ENCODE measurements at places on chromosomes 4 and X.

DNA sequence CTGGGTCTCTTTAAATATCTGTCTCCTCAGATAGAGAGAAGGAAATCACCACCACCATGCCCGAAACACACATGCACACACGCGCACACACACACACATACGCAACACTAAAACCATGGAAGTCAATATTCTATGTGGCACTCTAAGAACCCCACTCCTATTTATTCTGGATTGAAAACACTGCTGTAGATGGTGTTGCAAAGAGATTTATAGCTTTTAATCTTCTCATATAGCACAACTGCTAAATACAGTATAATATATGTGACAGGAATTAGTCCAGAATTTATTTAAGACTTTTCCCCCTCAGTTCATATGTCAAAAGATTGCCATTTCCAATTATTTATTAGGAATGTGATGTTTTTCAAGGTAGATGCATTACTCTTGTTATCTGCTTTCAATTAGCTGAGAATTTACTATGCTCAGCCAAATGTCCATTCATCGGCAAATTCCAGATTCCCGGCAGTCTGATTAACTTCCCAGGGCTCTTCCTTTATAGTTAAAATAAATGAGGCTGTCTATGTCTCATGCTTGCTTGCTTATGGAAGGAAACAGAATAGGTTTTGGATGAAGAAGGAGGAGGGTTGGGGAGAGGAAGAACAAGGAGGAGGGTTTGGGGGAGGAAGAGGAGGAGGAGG lies 115.4 kb upstream of the NDP start:
- no peak for DNase-seq

DNA sequence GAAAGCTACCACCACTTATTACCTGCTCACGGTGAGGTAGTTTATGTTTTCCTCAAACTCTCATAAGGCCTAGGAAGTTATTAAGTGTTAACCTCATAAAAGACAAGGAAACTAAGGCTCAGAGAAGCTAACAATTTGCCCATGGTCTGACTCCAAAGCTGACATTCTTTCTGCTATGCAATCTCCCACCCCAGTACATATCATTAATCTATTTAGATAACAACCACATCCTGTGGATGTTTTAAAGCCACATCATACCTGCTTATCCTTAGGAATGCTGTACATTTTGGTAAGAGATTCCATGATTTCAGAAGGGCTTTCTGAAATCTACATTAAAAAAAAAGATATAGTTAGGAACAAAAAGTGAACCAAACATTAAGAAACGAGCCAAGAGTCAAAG lies 55.4 kb downstream of the HUWE1 start:
- DNase-seq: no peak

- no peak for DNase-seq
These were observed 30.4 kb upstream of the QRFPR start for GRCh38 chr4:121411151-121411744.

DNA sequence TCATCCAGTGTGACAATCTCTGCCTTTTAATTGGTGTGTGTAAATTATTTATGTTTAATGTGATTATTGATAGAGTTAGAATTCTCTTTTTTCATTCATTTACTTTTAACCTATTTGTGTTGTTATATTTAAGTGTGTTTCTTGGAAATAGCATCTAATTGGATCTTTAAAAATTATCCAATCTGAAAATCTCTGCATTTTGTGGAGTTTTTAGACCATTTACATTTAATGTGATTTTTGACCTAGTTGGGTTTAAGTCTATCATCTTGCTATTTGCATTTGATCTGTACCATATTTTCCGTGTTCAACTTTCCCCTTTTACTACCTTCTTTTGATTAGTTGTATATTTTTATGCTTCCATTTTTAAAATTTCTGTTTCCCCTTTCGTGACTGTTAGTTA lies 71.3 kb downstream of the TENM3 start:
- DNase-seq: no peak

- DNase-seq: no peak
These were observed 563.4 kb upstream of the TENM3 start for GRCh38 chr4:181679754-181680153.

DNA sequence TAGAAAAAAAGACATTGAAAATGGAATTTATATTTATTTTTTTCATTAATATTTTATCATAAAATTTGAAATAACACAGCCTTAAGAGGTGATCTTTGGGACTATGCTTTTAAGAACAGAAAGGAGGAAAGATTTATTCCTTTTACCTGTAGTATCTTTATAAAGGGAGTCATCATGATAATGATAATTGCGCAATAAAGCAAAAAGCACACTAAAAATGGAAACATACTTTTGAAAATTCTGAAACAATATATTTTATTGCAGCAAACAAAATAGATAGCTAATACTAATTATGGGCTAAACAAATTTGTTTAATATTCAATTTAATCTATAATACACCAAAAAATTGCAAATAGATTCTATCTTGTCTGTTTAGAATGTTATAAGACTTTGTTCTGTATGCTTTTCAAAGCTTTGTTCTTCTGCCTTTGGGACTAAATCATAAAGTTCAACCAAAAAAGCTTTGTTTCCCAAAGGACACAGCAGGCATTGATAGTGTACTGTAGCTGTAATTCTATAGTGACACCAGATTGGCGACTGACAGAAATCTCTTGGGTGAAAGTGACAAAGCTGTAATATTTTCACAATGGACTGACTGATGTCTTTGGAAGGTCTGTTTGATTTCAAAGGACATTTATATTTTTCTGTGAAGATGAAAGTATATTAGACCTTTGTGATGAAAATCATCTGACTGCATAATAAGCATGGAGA lies 2156.6 kb upstream of the TENM3 start:
- DNase-seq: no peak

DNA sequence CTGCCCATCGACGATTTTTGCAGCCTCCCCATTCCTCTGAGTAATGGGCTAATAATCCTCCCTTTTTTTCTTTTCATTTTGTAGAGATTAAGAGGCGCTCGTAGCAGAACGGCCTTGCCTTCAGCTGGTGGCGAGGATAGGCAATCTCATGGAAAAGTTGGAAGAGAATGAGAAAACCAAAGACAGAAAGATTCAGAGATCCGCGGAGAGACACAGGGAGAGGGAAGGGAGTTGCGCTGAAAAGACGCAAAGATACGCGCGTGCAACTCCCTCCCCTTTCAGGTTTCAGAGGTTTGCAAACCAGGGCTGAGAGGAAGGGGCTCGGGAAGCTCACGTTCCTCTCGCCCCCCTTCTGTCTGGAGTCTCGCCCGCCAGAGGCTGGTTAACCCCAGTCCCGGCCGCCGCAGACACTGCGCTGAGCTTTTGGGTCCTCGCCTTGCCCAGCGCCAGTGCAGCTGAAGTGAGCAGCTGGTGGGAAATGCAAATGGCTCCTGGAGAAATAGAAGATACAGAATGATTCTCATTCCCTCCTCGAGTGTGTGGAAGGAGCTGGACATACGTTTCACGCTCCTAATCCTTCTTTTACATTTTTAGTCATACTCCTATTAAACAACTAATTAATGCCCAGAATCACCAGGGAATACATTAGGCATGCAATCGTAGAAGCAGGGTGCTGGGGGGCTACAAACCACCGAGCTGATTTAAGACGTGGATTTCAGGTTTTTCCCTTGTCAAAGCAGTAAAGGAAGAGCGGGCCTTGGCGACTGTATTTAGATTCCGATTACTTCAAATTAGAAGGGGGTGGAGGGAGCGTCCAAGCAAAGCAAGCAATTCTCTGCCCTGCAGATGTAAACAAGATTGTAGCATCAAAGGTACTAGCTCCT lies 16.6 kb upstream of the PITX2 start:
- DNase-seq: no peak

DNA sequence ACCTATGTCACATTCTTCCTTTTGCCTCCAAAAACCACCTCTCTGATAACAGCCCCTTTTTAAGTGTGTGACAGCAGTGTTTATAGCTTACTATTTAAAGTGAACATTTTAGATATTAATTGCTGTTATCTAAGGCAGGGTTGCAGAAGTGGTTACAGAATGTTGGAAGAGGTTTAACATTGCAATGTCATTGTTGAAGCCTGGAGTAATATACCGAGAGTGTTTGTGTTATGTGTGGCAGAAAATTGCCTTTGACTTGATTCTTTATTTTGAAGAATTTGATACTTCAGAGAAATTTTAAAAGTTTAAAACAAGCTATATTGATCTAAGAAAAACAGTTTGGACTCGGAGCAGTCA lies 37.1 kb downstream of the SMARCAD1 start:
- no peak for DNase-seq

- DNase-seq: peak; percentile 27
These were observed 392.5 kb downstream of the BCOR start for GRCh38 chrX:39705290-39705689.

- DNase-seq: no peak
These were observed 86.6 kb downstream of the ZNF330 start for GRCh38 chr4:141307241-141307689.

GRCh38 chrX:145464650-145465049 lies 217.3 kb downstream of the SPANXN1 start:
- no peak for DNase-seq

DNA sequence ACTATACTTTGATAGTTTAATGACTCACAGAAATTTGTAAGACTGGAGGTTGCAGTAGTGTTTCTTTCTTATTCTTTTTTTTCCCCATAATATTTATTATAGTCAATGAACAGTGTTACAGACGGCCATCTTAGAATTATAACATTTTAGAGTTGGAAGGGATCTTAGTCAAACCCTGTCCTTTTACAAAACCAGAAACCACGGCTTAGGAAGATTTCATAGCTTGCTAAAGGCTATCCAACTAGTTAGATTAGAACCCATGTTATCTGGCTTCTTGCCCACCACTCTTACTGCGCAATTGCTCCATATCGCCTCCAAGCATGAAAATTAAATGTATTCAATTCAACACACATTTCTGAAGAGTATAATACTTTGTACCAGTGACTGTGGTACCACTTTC lies 1.1 kb downstream of the XIAP start:
- DNase-seq: no peak

DNA sequence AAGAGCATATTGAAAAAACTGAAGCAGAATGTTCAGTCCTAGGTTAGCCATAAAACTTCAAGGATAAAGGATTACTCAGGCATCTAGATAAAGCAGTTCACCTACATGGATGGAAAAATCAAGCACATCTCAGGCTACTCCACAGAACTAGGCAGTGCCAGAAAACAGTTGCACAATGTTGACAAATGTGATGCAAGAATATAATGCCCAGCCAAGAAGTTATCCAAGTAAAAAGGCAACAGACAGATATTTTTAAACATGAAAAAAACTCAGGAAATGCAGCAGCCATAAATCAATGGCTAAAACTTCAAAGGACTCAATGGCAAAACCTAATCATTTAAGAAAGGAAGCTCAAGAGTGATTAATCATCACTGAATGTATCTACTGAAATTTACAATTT lies 456.0 kb upstream of the FAM241A start:
- DNase-seq: no peak

DNA sequence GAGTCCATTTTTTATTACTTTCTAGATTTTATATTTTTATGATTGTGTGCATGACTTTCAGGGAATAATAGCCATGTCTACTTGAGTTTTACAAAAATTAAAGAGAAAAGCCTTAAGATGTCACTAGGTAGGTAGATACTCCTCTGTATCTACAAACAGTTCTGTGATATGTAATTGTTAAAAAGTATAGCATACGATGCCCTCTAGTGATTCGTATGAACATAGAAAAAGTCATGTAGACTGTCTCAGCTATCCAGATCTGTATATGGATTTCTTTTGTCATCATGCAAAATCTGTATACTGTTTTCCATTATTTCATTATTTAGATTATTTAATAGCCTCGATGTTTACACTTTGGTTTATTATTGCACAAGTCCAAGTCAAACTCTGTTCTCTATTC lies 856.6 kb downstream of the CENPC start:
- DNase-seq: peak; percentile 19

DNA sequence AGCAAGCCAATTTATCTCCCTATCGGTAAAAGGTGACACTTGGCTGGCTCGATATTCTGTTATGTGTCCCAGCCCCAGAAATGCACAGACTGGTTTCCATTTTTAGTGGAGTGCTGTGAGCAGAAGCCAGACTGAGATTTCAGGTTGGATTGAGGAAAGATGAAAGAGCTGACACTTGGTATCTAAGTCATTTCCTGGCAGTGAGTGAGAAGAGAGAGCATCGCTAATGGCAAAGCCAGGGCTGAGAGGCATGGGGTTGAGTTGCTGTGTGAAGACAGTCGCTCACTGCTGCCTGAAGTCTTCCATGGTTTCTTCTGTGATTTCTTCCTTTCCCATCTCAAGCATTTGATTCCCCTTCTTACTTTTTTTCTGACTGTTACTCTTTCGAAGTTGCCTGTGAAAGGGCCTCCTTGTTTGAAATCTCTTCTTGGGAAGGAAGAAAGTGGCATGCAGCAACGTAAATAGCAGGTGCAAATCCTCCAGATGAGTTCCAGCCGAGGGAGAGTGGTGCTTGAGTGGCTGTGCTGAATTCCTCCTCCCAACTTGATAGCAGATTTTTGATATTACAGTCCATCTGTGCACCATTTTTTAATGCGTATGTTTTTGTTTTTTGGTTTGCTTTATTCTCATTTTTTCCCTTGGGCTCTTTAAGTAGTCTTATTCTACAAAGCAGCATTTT lies 109.2 kb upstream of the LIMCH1 start:
- DNase-seq: no peak

DNA sequence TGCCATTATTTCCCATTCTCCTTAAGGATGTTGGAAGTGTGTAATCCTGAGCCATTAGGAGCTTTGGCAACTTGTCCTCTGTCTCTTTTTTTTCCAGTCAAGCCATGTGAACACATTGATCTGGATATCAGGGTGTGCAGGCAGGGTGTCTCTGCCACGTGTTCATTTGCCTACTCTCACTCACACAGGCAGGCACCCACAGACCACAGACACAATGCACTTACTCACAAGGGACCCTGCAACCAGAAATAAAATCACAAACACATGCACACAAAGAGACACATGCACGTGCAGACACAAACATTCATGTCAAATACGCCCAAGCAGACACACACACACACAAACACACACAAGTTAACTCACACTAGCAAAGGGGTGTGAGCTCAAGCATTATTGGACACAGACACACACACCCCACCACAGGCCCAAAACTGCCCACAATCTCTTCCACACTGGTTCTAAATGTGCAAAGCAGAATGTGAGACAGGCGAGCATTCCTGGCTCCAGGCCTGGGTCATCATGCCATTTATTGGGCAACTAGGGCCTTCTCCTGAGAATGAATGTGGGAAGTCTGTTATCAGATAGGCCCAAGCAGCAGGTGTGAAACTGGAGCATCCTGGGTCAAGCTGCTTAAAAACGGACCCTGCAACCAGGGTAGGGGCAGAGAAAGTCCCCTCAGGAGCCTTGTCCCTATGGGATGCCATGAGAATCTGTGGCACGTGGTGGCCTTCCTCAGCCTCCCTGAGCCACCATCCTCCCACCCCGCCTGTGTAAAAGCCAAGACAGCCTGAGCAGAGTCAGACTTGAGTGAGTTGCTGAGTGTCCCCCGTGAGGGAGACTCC lies 63.4 kb downstream of the NBDY start:
- DNase-seq: no peak

- no peak for DNase-seq
These were observed 85.4 kb downstream of the FRMPD4 start for GRCh38 chrX:12223650-12224049.

GRCh38 chr4:57080781-57081650 lies 29.2 kb downstream of the IGFBP7 start:
- peak; percentile 81 for DNase-seq

Data from amniotic stem cell (primary cell).